ENCODE measurements at places on chromosomes 16 and 17. TPM values are rescaled to one million over a fixed set of nuclear protein-coding genes. Genes with fewer than 3 reads are reported as not detected.

SCIMP gene
- 1.8 TPM for total RNA-seq

ZG16B gene
- total RNA-seq = not detected

DNA sequence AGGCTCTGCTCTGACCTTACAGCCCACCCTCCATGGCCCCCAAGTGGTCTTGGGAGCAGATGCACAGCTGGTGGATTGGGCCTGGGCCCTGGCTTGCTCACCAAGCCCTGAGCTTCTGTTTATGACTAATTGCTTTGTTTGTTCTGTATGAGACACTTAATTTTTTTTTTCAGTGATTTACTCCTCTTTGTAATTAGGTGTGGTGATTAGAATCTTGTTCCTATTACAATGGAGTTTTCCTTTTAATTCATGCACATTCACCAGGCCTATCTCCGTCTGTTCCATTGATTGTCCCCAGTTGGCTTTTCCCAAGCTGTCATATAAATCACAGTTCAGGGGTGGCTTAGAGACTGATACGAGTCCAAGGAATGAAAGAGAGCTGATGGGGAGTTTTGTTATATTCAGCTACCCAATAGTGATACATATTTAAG is 242.3 kb downstream of the CCDC182 start:
- no peak for DNase-seq

- DNase-seq = no peak
These were observed 14.9 kb downstream of the SETD6 start for GRCh38 chr16:58530179-58530578.

- DNase-seq = no peak
These were observed 14.1 kb downstream of the BAHCC1 start for GRCh38 chr17:81409190-81409935.

DNA sequence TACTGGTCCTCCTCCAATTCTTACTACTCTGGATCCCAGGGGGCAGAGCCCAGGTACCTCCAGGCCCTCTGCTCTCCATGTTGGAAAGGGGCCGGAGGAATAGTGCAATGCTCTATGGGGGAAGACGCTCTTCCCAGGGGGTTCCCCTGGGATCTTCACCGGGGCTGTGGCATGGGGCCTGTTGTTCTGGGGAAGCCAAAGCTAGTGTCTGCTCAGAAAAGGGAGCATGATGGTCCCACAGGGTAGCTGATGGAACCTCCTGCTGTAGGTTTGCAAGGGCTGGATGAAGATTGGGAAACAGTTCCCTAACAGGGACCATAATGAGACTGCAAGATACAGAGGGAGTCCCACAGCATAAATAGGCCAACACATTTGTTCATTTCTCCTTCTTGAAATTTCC is 114.7 kb downstream of the IRX5 start:
- no peak for DNase-seq

GRCh38 chr17:63571632-63572310 is 21.5 kb downstream of the DCAF7 start:
- DNase-seq = no peak

- no peak for DNase-seq
These were observed 30.2 kb downstream of the SPACA3 start for GRCh38 chr17:33021731-33022408.

- DNase-seq = no peak
These were observed 201.5 kb downstream of the KCNJ2 start for GRCh38 chr17:70370816-70371215.

- DNase-seq = no peak
These were observed 680.3 kb upstream of the SOX9 start for GRCh38 chr17:71440513-71440912.

- peak; percentile 40 for DNase-seq
These were observed 226.7 kb upstream of the ELAC2 start for GRCh38 chr17:13244513-13244912.

DNA sequence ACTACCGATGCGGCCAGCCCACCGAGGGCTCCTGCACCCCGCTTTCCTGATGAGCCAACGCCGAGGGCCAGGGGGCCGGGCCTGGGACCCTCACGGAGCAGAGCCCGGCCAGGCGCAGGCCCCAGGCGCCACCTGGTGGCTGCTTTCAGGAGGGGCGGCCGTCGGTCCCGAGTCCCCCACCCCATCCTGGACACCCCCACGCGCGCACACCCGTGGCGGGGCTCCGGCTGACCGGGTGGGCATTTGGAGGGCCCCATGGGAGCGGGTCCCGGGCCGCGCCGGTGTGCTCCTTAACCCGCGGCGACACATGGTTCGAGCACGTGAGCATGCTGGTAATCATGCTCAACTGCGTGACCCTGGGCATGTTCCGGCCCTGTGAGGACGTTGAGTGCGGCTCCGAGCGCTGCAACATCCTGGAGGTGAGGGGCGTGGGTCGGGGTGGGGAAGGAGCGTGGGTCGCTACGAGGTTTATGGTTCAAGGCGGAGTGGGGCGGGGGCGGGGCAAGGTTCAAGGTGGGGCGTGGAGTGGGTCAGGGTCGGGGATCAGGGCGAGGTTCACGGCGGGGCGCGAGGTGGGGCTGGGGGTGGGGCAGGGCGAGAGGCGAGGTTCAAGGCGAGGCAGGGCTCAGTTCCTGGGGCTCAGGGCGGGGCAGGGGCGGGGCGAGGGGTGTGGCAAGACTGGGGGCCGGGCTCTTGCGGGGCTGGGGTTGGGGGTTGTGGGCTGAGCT is 30.2 kb downstream of the TPSG1 start:
- no peak for DNase-seq
